Testis (tissue), 5 donors: ENCODE measurements at places on chromosomes 5 and 9. TPM values are rescaled to one million over a fixed set of nuclear protein-coding genes. Genes with fewer than 3 reads are reported as not detected.

DNA sequence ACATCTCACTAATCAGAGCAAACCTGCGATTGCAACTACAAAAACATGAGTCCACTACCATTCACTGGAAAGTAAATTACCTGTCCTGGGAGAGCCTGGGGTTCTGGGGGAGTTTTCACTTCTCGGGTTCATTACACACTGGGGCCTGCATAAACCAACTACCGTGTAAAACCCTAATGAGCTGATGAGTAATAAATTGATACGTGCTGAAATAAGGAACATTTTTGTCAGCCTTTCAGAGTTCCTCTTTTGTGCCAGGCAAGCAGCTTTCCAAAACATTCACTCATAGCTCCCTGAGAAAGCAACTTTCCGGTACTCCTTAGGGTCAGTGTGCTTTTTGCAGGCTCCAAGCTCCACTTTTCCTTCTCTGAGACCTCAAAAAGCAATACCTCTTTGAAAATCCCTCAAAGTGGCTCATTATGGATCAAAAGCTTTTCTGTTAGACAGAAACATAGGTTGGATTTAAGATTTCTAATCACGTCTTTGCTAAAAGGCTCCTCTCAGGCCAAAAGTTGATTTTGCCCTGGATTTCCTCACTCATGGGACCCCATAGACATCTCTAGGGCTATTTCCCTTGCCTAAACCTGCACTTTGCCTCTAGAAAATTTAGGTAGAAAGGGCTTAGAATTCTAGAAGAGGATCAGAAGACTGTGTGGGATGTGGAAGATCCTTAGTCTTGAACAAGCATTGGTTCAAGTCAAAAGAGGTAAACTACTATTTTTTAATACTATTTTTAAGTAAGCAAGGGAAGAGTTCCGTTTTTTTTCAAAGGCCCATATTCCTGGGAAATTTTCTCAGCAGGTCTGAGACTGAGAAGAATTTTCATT lies 74.8 kb downstream of the ST8SIA4 start:
- DNase-seq = no peak
- no peaks in the 10 kb centered on the region for H3K27me3 ChIP-seq
- no peak overlapping the region for H3K4me3 ChIP-seq
- H3K36me3 ChIP-seq = no peaks in the 10 kb centered on the region
- no peak overlapping the region for H3K27ac ChIP-seq

DNA sequence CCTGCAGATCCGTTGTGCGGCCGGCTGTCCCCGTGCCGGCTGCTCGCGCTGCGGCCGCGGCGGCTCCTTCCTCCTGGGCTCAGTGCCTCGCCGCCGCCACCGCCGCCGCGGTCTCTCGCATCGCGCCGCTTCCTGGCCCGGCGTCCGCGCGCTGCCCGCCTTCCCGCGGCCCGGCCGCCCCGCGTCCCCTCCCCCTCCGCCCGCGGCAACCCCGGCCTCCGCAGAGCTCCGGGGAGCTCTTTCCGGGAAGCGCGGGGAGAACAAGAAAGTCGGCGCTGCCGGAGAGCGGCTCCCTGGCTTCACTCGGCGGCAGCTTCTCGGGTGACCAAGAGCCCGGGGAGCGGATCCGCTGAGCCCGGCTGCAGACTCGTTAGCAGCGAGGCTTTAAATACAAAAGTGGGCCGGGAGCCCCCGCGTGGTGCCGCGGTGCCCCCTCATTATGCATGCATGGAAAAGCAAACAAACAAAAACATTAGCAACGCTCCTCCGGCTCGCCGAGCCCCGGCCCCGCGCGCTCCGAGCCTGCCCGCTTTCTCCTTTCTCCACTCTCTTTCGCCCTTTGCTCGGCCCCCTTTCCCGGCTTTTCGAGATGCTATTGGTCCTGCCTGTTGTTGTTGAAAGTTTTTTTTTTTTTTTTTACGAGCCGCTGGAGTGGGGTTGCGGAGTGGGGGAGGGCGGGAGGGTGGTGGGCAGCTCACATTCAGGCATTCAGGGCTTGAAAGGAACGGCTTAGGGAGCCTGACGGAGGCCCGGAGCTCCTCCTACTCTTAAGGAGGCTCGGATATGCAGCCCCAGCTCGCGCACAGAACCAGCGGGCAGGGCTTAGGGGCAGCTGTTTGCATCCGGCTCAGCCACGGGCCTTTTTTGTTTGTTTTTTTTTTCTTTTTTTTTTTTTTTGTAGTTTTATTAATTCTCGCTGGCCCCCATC lies at the start of gene GAS1:
TSS of gene GAS1 (minus strand) at position 361 of the 928 bp plus-strand sequence. CDS start 727 bp downstream, outside the sequence.
- no peaks in the 10 kb centered on the region for H3K27me3 ChIP-seq
- H3K27ac ChIP-seq = peak within 1 kb of the TSS; percentile 89
- H3K36me3 ChIP-seq = no peaks in the 10 kb centered on the region
- peak within 1 kb of the TSS; percentile 77 for H3K4me3 ChIP-seq
- peaks cover 25% of the 10 kb centered on the region for H3K4me1 ChIP-seq

DNA sequence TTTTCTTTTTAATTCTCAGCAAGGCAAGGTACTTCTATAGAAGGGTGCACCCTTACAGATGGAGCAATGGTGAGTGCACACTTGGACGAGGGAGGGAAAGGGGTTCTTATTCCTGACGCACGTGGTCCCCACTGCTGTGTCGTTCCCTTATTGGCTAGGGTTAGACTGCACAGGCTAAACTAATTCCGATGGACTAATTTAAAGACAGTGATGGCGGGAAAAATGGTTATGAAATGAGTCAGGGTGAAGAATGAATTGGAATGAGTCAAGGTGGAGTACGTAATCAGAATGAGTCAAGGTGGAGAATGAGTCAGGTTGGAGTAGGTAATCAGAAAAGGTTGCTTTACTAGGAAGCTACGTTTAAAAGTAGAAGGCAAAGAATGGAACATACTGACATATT lies 2.1 kb upstream of the HMGCS1 start:
- H3K27me3 ChIP-seq = no peaks in the 10 kb centered on the region
- no peak overlapping the region for H3K27ac ChIP-seq
- DNase-seq = no peak
- H3K36me3 ChIP-seq = no peaks in the 10 kb centered on the region

TICAM2 gene
- total RNA-seq = 0.68 TPM

DNA sequence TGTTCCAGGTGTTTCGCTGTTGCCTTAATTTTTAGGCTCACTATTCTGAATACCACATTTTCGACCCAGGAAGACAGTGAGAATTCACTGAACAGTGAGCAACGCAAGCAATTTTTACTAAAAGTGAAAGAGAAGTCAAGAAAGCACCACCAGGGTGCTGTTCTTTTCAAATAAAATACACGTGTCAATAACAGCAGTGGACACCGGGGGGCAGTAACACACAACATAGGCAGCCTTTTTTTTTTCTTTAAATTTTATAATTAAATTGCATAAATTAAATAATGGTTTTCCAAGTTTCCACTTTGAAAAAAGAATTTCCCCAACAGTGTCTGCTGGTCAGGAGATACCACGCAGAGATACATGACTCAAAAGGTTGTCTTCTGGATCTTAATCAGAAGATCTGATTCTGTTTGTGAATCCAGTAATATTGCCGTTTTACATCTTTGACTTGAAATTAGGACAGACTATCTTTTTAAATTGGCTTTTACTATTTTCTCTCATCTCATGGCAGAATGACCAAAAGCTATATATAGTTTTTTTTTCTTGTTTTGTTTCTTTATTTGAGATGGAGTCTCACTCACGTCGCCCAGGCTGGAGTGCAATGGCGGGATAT lies 47.1 kb upstream of the SH3GL2 start:
- H3K27ac ChIP-seq = no peak overlapping the region
- no peak overlapping the region for H3K4me3 ChIP-seq
- no peaks in the 10 kb centered on the region for H3K36me3 ChIP-seq

IL5 gene
- 2.2 TPM for total RNA-seq

DNA sequence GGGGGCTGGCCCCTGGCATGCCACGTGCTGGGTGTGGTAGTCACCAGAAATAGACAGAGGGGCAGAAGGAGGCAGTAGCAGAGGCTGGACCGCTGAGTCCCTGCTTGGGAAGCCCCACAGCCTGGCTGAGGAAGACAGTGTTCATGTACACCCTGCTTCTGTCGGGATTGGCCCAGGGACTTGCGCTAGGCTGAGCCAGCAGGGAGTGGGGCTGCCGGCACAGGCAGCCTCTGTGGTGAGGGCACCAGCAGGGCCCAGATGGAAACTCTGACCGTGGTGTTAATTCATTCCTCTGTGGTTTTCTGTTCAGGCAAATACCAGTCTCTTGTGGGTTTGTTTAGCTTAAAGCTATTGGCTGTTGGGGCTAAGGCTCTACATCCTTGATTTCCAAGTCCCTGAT lies 108.6 kb upstream of the RAD23B start:
- no peaks in the 10 kb centered on the region for H3K36me3 ChIP-seq
- no peak for DNase-seq
- no peaks in the 10 kb centered on the region for H3K4me1 ChIP-seq
- no peak overlapping the region for H3K4me3 ChIP-seq

DNA sequence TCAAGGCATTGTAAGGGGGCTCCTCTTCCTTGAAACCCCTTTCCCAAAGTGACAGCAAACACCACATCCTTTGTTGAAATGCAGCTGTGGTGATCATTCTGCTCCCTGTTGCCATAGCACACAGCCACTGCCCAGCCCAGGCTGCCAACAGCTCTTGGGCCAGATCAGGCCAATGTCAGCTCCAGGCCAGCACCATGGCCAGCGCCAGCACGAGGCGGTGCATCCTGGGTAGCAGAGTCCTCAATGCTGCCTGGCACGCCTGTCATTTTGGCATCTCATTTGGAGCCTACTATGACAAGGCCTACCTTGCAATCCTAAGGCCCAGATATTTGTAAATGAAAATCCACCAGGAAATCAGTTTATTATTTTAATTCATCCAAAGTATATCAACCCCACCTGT lies 390.6 kb downstream of the DNAH5 start:
- H3K27me3 ChIP-seq = no peaks in the 10 kb centered on the region
- H3K27ac ChIP-seq = no peak overlapping the region
- H3K36me3 ChIP-seq = no peaks in the 10 kb centered on the region
- H3K4me3 ChIP-seq = no peak overlapping the region
- DNase-seq = peak; percentile 25

CDC20B gene
- 4.8 TPM for total RNA-seq

- H3K27ac ChIP-seq = no peak overlapping the region
- H3K36me3 ChIP-seq = no peaks in the 10 kb centered on the region
- no peaks in the 10 kb centered on the region for H3K27me3 ChIP-seq
- DNase-seq = no peak
These were observed 494.5 kb upstream of the GRAMD2B start for GRCh38 chr5:125928663-125929062.

GRCh38 chr9:116000748-116001329 lies 152.8 kb upstream of the PAPPA start:
- H3K4me1 ChIP-seq = no peaks in the 10 kb centered on the region
- no peaks in the 10 kb centered on the region for H3K27me3 ChIP-seq
- no peak overlapping the region for H3K27ac ChIP-seq
- no peak overlapping the region for H3K4me3 ChIP-seq
- no peaks in the 10 kb centered on the region for H3K36me3 ChIP-seq

FABP6 gene
- 1.5 TPM for total RNA-seq

DNA sequence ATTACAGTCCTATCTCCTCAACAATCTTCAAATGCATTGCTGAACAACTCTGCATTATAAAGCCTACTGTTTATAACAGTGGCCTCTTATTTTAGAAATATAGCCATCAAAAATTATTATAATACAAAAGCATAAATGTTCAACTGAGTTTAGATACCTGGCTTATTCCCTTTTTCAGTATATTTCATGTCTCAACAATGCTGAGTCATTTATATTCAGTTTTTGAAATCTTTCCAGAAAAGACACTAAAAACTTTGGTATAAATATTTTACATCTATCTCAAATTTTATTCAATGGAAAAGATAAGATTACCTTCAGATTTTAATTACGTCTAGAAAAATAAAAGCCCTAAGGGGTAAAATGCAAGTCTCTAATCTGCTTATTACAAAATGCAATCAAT lies 37.9 kb downstream of the LURAP1L start:
- H3K4me1 ChIP-seq = no peaks in the 10 kb centered on the region
- no peaks in the 10 kb centered on the region for H3K27me3 ChIP-seq
- no peak overlapping the region for H3K4me3 ChIP-seq
- no peaks in the 10 kb centered on the region for H3K36me3 ChIP-seq

KIF27 gene
- 22.5 TPM for total RNA-seq
